NCI-H1694 treated with DMSO at 0.1 percent for 48 hours (cell line): ENCODE measurements at places on chromosomes 2 and 18.
A peak's percentile ranks its signal among the peaks of the same experiment; 100 is the strongest.

GRCh38 chr2:70957798-70958197, 20.6 kb upstream of the ANKRD53 start:
- DNase-seq, result no peak

DNA sequence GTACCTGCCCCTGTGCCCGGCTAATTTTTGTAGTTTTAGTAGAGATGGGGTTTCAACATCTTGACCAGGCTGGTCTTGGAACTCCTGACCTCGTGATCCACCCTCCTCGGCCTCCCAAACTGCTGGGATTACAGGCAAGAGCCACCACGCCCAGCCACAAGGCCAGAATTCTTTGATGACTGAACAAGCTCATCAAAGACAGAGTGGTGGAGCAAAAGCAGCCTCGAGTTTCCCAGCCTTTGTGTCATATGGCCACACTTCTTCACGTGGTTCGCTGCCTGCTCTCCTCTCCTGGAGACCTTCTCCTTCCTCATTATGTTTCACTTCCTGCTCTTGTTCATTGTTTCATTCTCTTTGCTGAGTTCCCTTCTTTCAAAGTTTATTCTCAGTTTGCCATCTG, 9.9 kb upstream of the NPC1 start:
- no peak for DNase-seq

- DNase-seq, result no peak
These were observed 92.1 kb downstream of the COLEC12 start for GRCh38 chr18:408367-408766.

- no peak for DNase-seq
These were observed 27.8 kb upstream of the REL start for GRCh38 chr2:60853531-60853930.

DNA sequence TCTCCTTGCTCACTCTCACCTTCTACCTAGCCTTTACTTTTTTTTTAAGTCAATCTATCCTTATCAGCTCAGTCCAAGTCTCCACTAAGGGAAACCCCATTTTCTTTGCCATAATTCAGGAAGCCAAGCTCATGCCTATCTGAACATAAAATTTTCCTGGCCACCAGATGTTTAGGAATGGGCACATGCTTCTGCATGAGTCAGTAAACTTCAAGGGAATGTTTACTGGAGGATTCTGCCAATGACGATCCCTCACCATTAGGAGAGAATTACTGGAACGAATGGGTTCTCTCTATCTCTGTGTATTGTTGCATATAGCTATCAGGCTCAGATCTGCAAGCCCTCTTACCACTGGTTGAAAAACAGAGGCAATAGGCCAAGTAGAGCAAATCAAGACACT, 731.7 kb upstream of the ZNF804A start:
- DNase-seq, result no peak

- DNase-seq, result no peak
These were observed 163.5 kb downstream of the MTCL1 start for GRCh38 chr18:8868779-8869415.

- no peak for DNase-seq
These were observed 188.2 kb downstream of the PLCL1 start for GRCh38 chr2:197992482-197993133.

DNA sequence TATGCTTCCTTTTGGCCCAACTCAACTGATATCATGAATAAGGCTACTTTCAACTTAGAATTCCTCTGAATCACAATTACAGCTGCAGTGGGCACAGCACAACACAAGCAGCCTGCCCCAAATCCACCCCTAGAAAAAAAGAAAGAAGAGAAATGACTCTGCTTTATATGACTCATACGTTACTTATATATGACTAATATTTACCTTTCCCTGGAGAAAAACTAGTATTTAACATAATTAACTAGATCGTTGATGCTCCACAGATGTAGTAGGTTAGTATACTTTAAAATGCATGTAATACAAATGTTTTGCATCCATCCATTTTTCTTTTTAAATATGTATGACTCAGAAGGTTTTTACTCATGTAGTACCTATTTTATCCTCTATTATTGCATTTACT, 133.3 kb upstream of the UNC80 start:
- DNase-seq, result no peak

DNA sequence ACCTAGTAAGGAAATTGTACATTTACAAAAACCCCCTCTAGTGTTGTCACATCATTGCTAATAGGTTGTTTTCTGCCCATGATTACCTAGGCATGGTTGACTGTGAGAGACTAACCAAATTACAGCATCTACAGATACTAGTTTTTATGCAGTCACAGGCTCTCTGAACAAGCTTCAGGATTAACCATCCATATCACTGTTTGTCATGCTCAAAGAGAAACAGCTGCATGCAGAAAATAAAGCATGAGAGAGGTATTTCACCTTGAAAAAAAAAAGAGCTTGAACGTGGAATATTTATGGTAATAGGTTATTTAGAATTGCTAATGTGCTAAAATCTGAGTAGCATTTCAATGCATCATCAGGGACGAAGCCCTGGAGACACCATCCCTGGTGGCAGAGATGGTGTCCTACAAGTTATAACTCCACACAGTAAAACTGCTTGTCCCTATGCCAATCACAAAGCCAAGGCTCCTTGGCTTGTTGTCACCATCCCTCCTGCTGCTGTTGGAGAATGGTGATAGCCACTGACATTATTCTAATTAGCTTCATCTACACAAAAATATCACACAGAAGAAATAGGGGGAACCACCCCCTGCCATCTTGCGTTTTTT, 5.4 kb downstream of the NEB start:
- no peak for DNase-seq

GRCh38 chr2:102181376-102181775, 5.4 kb upstream of the IL1RL2 start:
- DNase-seq, result no peak

- DNase-seq, result no peak
These were observed 12.7 kb upstream of the SMAD4 start for GRCh38 chr18:51017140-51017879.

GRCh38 chr2:105888625-105889024, 143.9 kb downstream of the NCK2 start:
- peak; percentile 7 for DNase-seq

DNA sequence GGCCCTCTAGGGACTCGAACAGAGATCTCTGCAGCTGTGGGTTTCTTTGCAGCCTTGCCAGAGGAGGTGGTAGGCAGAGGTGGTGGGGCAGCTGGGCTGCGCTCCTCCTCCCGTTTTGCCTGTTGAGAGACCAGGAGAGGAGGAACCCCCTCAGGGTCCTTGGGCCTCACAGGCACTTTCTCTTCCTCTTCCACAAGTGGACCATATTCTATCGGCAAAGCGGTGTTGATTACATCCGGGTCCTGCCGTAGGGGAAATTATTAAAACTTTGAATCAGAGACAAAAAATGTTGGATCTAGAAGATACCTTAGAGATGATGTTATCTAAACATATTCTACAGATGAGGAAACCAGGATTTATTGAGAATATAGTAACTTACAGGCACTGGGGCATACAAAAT, 78.5 kb downstream of the CLIP4 start:
- DNase-seq, result no peak

DNA sequence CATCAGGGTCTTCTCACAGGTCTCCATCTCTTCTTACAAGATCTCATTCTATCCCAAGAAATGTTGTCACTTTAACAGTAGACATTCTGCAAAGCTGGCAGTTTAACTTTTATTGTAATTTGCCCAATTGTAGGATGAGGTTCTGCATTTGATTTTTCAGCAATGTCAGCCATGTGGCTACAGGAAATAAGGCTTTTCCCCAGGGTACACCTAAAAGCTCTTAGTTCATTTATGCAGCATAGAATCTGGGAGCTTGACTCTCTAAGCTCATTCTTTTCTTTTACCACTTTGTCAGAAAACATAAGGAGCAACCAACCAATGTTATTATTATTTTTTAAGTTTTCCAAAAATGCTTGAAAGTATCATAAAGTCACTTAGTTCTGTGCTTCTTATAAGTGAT, 123.4 kb downstream of the CALCRL start:
- DNase-seq, result no peak

GRCh38 chr2:96769814-96770213, 9.1 kb downstream of the CNNM4 start:
- DNase-seq, result no peak

GRCh38 chr2:188485496-188485895, 193.8 kb downstream of the GULP1 start:
- no peak for DNase-seq

DNA sequence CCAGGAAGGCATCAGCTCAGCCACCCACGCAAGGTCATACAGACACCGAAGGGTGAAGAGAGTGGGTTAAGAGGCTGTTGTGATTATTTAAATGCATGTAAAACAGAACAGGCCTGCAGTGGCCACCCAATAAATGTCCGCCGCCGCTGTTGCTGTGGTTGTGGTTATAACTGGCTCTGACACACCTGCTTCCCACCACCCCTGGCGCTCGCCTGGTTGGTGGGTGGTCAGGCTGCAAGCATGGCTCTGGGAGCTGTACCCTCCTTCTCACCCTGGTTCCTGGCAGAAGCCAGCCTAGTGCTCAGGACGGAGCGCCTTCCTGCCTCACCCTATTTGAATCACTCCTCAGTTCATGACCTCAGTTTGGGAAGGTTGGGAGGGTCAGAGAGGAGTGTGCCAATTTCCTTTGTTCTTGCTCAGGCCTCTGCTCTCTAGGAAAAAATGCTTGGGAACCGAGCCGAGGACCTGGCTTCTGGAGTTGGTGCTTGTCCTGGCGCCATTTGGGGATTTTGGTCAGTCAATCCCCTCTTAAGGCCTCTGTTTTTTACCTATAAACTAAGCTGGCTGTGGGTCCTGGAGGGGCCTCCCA, 5.3 kb upstream of the CRYBA2 start:
- peak; percentile 55 for DNase-seq

- DNase-seq, result peak; percentile 69
These were observed 421 bp upstream of the NAB1 start for GRCh38 chr2:190648289-190649034.

GRCh38 chr2:160401895-160402294, 91.7 kb downstream of the RBMS1 start:
- DNase-seq, result no peak

- no peak for DNase-seq
These were observed 347.0 kb upstream of the RAB12 start for GRCh38 chr18:8262221-8262620.

GRCh38 chr18:63191413-63191812, 128.2 kb downstream of the BCL2 start:
- DNase-seq, result no peak

DNA sequence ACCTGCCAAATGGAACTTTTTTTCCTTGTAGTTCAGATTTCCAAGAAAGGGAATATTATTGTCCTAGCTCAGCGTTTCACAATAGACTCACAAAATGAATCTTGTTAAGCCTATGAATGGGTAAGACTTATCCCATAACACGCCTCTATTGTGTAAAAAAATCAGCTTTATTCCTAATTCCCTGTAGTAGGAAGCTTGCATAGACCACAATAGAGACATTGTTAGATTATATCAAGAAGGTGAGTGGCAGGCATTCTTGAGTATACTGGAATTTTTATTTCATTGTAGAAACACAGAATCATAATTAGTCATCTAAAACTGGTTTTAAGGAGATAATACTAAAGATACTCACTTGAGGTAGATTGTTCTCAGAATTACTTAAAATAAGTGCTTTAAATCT, 46.5 kb upstream of the SLC30A6 start:
- no peak for DNase-seq

DNA sequence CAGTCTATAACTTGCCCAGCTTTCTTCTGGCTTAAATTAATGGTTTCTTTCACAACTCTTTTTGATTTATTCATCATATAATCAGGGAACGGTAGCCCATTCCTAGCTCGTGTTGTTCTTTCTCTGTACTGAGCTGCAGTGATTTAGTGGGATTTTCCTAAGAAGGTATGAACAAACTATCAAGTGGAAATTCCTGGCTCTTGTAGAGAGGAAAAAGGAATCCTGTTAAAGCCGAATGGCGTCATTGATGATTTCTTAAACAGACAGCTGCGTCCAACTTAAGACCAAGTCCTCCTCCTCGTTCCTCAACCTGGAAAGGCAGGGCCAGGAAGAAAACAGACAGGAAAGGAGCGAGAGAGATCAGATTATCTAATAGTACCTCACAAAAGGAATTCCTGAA, 69.2 kb upstream of the CABLES1 start:
- no peak for DNase-seq

GRCh38 chr2:180394305-180394704, 387.2 kb upstream of the CWC22 start:
- no peak for DNase-seq

DNA sequence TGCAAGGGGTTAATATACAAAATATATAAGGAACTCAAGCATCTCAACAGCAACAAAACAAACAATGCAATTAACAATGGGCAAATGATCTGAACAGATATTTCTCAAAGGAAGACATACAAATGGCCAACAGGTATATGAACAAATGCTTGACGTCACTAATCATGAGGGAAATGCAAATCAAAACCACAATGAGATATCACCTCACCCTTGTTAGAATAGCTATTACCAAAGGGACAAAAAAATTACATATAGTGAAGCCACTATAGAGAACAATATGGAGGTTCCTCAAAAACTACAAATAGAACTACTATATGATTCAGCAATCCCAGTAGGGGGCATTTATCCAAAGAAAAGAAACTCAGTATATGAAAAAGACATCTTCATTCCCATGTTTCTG, 3.8 kb upstream of the SIGLEC15 start:
- DNase-seq, result no peak

- DNase-seq, result no peak
These were observed 85.3 kb downstream of the ZEB2 start for GRCh38 chr2:144434425-144435222.

GRCh38 chr2:138454761-138455160, 46.8 kb upstream of the SPOPL start:
- DNase-seq, result no peak

DNA sequence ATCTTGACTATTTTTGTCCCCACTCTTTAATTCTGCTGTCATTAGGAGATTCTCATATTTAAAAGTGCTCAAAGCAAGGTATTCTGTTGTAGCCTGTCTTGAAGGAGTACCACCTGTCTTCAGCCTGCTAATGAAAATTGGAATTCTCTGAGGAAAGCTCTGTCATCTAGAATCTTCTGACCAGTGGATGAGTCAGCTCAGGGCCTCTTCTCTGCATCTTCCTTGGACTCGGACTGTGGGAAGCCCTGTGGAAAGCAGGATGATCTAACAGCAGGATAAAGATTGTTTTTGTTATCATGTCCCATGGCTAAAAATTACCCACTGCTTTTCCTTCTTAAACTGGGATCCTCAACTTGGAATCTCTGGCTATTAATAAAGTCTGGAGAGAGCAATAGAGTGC, 18.7 kb upstream of the TMEM200C start:
- no peak for DNase-seq

- no peak for DNase-seq
These were observed 87.8 kb upstream of the SLC39A10 start for GRCh38 chr2:195569255-195569654.

DNA sequence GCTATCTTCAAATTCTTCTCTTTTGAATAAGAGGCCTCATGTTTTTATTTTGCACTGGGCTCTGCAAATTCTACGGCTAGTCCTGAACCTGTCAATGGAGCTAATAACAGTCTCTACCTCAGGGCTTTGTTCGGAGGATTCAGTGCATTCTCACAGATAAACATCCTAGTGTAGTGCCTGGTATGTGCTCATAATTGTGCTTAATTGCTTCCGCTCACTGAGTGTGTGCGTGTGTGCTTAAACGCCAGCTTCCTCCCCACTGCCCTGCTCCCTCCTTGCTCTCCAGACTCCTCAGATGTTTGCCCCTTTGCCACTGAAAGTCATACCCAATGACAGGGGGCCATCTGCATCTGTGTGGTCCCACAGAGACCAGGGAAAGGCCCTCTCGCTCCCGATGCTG, 6.7 kb downstream of the GYPC start:
- DNase-seq, result no peak

- no peak for DNase-seq
These were observed 1216.1 kb upstream of the FAM98A start for GRCh38 chr2:34815052-34815741.
